Activated T-helper 1 cell treated with anti-CD3 and anti-CD28 coated beads, Interleukin-12 subunit alpha, Interleukin-12 subunit beta, Interleukin-2, Interleukin-4 antibody, amounts not matched to agents 30 ng/mL and 10 ng/mL and 1 ng/mL, durations not matched to agents 14 hours and 24 hours and 36 hours (primary cell): ENCODE measurements at places on chromosomes 2 and 18. TPM values are rescaled to one million over a fixed set of nuclear protein-coding genes. Genes with fewer than 3 reads are reported as not detected.

GRCh38 chr2:205283736-205284270 lies 398.5 kb upstream of the NRP2 start:
- H3K4me1 ChIP-seq = no peaks in the 10 kb centered on the region
- no peak for DNase-seq
- H3K4me3 ChIP-seq = no peak overlapping the region
- peaks cover 9% of the 10 kb centered on the region for H3K27me3 ChIP-seq

DNA sequence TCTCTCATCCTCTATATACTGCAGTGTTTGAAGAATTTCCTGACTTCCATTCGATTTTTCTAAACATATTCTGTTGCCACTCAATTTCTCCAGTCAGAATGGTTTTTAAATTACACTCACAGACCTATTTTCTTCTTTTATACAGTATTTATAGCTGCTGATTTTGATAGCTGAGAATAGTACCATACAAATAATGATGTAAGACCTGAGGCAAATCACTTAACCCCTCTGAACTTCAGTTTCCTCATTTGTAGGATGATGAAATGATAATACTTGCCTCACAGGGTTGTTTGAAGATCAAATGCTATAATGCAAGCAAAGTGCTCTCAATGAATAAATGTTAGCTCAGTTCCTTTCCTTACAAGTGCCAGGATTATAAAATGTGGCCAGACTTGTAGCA lies 241.8 kb downstream of the CPS1 start:
- H3K36me3 ChIP-seq = no peaks in the 10 kb centered on the region
- no peak overlapping the region for H3K4me3 ChIP-seq
- no peak overlapping the region for H3K27ac ChIP-seq

- H3K4me3 ChIP-seq = no peak overlapping the region
- H3K27me3 ChIP-seq = no peaks in the 10 kb centered on the region
- H3K27ac ChIP-seq = peak overlapping the region; percentile 80
Observed at GRCh38 chr2:232240906-232241305, 137.6 kb upstream of the ALPP start.

Gene GPR45
- total RNA-seq = not detected in 2 replicates

Gene SCN2A
- not detected in 2 replicates for total RNA-seq

Gene SERPINB5
- total RNA-seq = not detected in 2 replicates
